ENCODE measurements at places on chromosomes 11 and 22.

GRCh38 chr22:47366026-47366767 is 603.7 kb downstream of the TBC1D22A start:
- no peak for DNase-seq

DNA sequence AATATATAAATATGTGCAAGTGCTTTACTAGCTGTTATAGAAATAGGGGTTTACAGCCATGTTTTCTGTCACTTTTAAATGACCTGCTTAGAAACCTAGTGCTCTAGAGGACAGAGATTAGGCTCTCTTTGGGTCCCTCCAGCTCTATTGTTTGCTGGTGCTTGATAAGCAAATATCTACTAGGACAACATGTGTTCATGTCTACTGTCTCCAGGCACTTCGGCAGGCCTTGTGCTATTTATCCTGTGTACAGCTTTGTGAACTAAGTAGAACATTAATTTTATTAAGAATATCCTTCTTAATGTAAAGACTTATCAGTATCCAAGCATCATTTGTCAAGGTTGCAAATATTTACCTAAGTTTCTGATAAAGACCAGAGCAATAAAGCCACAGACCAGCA is 11.9 kb upstream of the RASSF10 start:
- DNase-seq = no peak

- no peak for DNase-seq
Measured at GRCh38 chr11:27039873-27040272, 742 bp upstream of the BBOX1 start.

- DNase-seq = no peak
Measured at GRCh38 chr11:108405706-108406105, 61.6 kb downstream of the C11orf65 start.
